ENCODE measurements at places on chromosomes 11 and 22.

DNA sequence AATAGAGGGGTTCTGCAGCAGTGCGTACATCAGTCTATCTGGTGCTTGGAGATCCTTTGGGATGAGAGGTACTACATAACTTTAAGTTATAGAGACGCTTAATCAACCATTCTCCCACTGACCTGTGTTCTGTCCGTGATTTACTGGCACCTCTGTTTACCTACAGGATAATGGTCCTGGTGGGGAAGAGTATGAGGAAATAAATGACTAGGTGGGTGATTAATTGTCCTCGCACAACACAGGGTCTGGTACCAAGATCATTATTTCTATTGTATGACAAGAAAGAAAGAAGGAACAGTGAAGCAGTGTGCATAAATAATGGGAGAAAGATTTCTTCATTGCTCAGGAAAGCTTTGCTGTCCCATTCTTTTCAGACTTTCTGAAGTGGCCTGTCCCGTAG, 32.8 kb upstream of the FJX1 start:
- DNase-seq = no peak

- DNase-seq = no peak
These were observed 150.2 kb upstream of the ARHGAP20 start for GRCh38 chr11:110862407-110862806.

DNA sequence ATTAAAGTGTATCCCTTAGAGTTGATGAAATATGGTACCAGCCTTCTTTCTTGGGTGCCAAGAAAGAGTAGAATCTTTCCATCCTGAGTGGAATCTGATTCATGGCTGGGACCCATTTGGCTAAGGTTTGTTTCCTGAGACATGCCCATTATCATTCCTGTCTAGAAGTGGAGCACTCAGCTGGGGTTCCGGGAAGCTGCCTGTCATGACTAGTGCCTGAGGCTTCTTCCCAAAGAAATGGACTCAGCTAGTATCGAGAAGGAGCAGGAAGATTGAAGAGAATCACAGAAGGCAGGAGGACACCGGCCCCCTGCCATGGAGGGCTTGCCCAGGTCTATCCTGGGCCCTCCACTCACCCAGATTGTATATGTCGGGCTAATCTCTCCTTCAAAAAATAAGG, 57.6 kb downstream of the KREMEN1 start:
- no peak for DNase-seq

GRCh38 chr11:115129473-115130289, 374.5 kb downstream of the CADM1 start:
- DNase-seq = no peak

DNA sequence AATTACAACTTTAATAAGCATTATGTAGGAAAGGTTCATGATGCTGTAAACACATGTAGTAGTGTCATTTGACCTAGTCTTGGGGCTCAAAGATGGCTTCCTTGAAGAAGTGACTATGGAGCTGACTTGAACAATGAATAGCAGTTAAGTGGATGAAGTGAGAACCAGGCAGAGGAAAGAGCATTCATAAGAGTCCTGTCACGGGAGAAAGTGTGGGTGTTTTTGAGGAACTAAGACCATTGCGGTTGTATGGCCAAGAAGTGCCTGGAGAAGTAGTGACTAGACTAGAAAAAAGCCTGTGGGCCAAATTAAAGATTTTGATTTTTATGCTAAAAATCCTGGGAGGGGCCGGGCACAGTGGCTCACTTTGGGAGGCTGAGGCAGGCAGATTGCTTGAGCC, 7.2 kb upstream of the IL18BP start:
- no peak for DNase-seq

DNA sequence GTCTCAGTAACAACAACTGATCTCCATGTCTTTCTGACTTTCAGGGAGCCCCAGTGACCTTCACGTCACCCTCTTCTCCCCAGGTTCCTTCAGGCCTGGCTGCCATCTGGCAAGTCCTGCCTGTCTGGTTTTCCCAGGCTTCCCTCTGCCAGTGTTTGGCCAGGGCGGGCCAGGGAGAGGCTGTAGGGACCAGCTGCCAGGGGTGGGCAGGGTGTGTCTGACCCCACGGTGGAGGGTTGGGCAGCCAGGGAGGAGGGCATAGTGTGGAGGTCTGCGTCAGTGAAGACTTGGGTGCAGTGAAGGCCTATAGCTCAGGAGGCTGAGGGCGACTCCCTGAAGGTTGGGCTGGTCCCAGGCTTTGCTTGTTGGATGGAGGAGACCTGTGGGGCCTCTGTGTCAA, 11.9 kb upstream of the MRGPRX2 start:
- DNase-seq = no peak

- no peak for DNase-seq
These were observed 42.9 kb upstream of the PRR5 start for GRCh38 chr22:44659140-44659539.

GRCh38 chr11:70824605-70825245, 426.4 kb downstream of the CTTN start:
- no peak for DNase-seq

DNA sequence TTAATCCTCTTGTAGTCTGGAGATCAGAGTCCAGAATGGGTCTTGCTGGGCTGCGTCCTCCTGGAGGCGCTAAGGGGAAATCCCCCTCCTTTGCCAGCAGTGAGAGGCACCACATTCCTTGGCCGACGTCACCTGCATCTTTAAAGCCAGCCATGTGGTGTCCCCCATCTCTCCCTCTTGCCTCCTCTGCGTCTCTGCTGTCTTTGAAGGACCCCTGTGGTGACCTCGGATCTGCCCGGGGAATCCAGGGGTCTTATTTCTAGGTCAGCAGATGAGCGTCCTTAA, 27.2 kb upstream of the PARVB start:
- no peak for DNase-seq

- DNase-seq = no peak
These were observed 30.7 kb upstream of the TOLLIP start for GRCh38 chr11:1340111-1340510.

DNA sequence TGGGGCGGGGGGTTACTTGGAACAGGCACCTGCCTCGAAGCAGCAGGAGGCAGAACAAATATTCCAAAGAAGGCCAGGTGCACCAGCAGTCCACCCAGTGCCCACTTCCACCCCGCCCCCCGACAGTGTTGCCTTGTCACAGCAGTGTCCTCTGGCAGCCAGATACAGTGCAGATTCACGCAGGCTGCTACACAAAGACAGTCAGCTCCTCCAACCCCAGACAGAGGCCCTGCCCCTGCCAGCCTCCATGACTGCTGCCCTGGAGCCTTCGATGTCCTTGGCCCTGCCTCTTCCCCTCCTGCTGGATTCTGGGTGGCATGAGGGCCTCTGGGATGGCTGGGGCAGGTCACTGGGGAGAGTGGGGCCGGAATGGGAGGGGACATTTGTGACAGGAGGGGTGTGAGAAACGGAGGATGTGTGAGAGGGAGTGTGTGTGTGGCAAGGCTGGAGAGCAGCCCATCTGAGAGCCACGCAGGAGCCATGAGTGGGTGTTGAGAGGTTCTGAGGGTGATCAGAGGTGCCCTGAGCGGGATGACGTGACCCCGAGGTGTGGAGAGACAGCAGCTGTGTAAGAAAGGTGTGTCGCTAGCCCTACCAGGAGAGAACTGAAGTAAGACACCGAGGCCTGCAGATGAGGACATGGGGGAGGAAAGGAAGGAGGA, 173.7 kb downstream of the CEP164 start:
- DNase-seq = no peak

GRCh38 chr11:60193687-60194433, 11.0 kb upstream of the MS4A6A start:
- peak; percentile 63 for DNase-seq

- DNase-seq = no peak
These were observed 33.0 kb upstream of the APOBEC3A start for GRCh38 chr22:38924347-38924952.

DNA sequence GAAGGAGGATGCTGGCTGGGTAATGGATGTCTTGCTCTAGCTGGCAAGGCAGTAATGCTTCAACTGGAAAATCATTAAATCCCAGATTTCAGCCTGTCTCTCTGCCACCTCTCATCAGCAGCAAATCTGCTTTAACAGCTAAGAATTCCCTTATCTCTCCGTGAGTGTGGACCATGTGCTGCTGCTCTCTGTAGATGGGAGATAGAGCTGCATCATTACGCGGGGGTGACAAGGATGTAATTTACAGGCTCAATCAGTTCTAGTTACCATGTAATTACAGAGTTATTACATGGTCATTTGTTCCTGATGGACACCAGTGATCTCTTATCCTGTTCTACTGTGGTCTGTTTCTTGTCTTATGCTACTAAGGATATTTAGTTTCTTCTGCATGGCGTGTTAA, 665.4 kb downstream of the NTM start:
- DNase-seq = no peak

DNA sequence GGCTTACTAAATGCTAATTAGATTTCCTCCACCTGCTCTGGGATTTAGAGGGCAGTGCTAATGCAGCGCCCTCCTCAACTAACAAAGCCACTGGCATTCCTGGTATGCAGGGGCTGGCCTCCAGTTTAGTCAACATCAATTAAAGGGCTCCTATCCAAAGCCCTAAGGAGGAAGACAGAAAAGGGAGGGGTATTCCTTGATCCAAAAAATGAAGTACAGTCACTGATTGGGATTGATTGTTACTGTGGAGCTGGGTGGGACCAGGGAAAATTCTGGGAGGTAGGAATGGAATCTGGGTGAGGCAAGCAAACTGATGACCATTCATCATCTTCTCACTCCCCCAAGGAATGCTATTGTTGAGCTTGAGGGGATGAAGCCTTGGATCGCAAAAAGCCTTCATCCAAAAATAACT, 52.2 kb downstream of the GAB2 start:
- DNase-seq = no peak

- no peak for DNase-seq
These were observed 3.0 kb upstream of the SEPTIN3 start for GRCh38 chr22:41966225-41966606.

GRCh38 chr11:73040046-73040445, 102.1 kb downstream of the FCHSD2 start:
- no peak for DNase-seq

GRCh38 chr22:46023558-46023981, 46.6 kb upstream of the WNT7B start:
- DNase-seq = no peak

- DNase-seq = no peak
These were observed 1312.3 kb downstream of the FAM181B start for GRCh38 chr11:81421251-81421860.

DNA sequence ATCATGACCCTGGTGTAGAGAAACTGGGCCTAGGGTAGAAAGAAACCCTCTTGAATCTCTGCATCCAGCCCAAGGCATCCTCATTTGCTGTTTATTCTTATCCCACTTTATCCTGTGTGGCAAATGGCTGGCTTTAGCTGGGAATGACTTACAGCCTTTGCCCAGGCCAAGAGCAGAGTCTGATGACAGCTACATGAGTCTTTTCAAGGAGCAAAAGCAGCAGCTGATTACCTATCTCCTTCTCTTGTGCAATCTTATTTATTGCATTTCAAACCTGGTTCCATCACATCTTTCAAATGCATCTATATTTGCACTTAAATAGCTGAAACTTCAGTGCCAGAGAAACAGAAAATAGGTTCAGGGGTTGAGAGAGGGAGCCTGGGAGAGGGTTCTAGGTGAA, 26.1 kb downstream of the SYT13 start:
- no peak for DNase-seq

DNA sequence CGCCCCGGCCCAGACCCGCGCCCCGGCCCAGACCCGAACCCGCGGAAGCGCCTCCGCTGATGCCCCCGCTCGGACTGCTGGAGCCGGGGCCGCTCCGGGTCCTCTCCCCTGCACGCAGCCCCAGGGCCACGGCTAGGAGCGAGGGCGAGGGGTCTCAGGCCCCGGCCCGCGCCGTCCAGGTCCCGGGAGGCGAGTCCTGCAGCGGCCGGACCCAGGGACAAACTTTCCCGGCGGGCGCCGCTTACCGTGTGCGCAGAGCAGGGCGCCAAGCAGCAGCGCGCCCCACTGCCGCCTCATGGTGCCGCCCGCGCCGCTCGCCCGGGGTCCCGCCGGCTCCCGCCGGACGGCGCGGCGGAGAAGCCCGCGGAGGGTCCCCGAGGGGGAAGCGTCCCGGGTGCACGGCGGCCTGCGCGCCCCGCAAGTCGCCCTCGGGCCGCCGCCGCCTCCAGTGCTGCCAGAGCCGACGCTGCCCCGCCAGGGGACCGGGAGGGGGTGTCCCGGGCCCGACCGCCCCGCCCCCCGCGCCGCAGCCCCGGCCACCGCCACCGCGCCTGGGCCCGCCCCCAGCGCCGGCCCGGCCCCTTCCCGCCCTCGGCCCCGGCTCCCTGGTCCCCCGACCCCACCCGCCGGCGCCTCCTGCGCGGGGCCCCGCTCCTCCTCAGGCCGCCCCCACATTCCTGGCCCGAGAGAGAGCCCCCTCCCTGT, at the start of gene LRP4:
TSS of gene LRP4 (minus strand) at position 468 of the 705 bp plus-strand sequence. CDS start at position 297, 171 bp downstream.
- DNase-seq = no peak

DNA sequence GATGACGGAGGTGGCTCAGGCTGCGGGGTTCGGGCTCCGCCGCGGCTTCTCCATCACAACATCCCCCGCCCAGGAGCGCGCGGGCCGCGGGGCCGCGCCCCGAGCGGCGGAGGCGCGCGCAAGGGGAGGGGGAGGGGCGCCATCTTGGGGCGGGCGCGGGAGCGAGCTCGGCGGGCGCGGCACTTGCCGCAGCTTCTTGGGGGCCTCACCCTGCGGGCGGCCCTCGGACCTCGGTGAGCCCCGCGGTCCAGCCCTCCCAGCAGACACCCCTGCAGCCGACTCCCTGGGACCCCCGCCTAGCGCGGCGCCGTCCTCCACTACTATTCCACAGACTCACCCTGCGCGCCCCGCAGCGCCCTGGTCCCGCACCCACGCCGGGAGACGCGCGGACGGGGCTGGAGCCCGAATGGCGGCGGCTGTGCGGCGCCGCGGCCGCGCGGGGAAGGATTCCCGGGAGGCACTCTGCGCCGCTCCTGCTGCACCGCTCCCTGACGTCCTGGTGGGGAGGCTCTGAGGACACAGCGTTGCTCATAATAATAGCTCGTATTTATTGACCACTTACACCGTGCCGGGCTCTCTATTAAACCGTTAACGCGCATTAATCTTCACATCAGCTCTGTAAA, at the start of gene APBB1:
TSS of gene APBB1 (minus strand) at position 86 of the 623 bp plus-strand sequence. CDS start 7,747 bp downstream, outside the sequence.
- DNase-seq = peak; percentile 72

GRCh38 chr11:93501856-93502255, 41.3 kb downstream of the SMCO4 start:
- DNase-seq = no peak

DNA sequence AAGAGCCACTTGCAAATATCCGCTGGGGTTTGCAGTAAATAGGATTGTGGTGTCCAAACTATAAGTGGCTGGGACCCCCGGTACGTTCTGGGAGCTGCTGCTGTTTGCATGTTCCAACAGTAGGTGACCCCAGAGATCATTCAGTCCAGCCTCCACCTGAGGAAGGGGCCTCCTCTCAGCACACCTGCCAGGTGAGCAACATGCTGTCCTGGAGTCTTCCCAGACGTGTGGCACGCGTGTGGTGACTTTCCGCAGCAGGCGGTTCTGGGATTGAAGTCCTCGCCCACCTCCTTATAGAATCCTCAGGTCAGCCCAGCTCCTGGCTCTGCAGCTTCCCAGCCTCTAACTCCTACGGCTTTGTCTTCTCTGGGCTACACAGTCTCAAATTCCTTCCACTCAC, 6.7 kb downstream of the P2RX3 start:
- DNase-seq = no peak

GRCh38 chr11:128823753-128824152, 43.3 kb downstream of the KCNJ1 start:
- no peak for DNase-seq
